ENCODE measurements at places on chromosomes 5 and 9.

- DNase-seq: no peak
These were observed 333.5 kb downstream of the DEPDC1B start for GRCh38 chr5:60366489-60366888.

DNA sequence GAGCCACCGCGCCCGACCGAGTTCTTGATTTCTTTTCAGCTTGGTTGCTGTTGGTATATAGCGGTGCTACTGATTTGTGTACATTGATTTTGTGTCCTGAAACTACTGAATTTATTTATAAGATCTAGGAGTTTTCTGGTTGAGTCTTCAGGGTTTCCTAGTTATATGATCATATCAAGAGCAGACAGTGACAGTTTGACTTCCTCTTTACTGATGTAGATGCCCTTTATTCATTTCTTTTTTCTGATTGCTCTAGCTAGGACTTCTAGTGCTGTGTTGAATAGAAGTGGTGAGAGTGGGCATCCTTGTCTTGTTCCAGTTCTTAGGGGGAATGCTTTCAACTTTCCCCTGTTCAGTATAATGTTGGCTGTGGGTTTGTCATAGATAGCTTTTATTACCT lies 17.4 kb upstream of the LRRC19 start:
- DNase-seq: no peak

DNA sequence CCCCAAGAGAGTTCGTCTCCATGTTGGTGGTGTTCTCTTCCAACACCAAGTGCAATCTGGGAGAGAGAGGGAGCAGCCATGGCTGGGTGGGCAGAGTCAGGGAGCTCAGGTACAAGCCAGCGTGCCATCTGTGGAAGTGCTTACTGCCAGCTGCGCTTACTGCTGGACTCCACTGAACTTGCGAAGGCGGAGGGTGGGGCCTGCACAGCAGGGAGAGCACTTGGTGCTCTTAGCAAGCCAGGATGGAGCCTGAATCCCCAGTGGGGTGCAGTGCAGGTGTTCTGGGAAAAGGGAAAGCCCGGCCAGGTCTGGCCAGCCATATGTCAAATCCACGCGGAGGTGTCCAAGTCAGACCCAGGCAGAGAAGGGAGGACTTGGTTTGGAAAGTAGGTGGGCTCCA lies 142.0 kb downstream of the FANCC start:
- DNase-seq: no peak

- no peak for DNase-seq
These were observed 70.1 kb upstream of the MAN2A1 start for GRCh38 chr5:109619606-109620005.

DNA sequence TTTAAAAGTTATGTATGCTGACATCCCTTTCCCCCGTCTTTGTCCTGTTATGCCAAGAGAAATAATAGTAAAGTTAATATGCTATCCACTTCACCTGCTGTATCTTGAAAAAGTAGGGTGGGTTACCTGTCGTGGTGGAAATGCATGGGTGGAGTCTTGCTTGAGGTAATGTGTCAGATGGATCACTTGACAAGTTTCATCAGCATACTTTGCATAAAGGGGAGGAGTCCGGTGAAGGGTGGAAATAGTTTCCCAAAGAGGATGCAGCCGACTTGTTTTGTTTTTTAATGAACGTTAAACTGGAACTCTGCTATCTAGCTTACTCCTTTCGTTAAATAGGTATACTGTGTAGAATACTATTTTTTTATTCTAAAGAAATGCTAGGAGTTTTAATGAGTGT lies 9.0 kb upstream of the DMRT3 start:
- no peak for DNase-seq

DNA sequence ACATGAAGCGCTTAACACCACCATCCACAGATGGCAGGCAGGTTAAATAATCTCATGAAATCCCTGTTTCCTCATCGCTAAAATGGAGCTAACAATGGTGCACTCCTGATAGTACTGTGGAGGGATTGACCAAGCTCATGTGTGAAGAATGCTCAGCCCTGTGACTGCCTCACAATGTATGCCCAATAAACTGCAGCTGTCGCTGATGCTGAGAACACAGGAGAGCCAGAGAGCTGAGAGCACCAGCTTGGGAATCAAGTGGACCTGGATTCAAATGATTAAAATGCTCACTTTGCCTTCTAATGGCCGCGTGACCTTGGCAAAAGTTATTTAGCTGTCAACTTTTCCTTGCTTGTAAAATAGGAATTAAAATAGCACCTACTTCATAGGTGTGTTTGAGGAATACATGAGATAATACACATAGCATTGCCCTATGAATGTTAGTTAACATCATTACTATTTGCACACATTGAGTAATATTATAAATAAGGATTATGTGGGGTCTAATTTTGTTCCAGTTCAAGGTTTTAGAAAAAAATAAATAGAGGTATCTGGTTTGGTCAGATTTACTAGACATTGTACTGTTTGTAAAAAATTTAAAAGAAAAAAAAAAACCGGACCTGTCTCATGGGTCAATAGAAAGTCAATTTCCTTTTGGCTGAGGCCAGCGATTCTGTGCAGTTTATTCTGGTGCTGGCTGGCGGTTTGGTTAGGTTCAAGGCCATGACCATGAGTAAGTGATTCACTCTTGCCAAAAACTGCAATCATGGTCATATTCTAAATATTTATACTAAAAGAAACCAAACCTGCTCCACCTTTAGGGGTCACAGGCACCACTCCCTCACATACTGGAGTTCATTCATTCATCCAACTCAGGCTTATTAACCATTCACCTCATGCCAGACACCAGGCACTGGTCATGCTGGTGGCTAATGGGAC lies 101.3 kb downstream of the SH3TC2 start:
- DNase-seq: no peak

DNA sequence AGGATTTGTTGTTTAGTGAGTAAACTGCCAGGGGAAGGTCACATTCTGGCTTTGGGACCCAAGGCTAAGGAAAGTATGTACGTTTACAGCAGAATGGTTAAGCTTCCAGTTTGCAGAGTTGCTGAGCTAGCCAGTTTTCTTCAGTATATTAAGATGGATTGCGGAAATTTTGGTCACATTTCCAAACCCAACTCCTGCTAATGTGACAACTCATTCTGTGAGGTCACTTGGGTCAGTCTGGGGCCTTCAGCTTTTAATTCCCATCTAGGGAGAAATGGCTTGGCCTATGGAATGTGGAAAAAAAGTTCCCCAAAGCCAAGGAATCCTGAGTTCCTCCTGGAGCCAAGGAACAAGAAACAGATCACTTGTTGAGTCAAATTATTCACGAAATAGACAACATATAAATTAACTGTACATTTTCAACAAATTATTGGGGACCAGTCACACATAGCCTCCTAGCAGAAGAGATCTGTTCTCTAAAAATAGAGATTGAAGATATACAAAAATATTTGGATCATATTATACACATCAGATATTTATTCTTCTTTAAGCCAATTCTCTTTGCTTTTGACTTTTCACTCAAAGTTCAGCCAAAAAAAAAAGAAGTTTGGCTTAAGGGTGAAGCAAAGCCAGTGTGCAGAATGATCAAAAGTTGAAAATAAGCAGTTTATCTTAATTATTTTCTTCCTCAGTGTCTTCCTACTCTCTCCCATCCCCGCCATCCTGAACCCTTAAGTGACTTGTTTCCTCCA lies 8.8 kb downstream of the KCNV2 start:
- no peak for DNase-seq

- peak; percentile 34 for DNase-seq
These were observed 109.9 kb upstream of the NFIB start for GRCh38 chr9:14423815-14424261.

DNA sequence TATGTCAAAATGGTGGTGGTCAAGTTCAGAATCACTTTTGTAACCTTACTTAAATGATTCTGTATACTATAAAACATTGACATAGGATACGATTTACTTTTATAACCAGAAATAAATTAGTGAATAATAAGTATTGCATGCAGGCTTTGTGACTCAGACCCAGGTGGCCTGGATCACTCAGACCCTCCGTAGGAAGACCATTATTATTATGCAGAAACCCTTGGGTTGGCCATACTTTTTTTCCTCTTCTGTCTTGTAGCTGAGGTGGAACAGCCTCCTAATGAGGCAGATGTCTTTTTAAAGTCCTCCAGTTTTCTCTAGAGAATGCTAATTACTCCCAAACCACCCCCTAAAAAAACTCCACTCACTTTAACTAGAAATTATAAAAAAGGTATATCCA lies 121.9 kb downstream of the LPAR1 start:
- no peak for DNase-seq

DNA sequence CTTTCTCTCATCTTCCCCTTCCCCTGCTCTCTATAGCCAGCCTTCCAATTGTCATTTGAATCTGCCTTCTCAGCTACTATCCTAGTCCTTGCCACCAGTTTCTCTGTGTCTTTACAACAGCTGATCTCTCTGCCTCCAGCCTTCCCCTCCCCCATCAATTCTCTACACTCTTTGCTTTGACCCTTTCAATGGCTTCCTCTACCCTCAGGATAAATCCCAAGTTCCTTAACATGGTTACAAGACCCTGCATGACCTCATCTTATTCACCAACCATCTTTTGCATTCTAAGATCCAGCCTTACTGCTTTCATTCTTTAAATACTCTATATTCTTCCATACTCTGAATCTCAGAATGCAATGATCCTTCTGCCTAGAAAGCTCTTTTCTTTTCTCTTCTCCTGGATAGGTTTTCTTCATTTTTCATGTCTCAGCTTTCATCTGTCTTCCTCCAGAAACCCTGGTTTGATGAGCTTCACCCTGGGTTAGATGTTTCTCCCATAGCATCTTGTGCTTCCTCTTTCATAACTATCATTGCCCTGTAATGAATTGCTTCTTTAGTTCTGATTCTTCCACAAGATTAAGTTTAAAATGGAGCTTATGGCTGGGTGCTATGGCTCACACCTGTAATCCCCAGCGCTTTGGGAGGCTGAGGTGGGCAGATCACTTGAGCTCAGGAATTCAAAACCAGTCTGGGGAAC lies 58.6 kb upstream of the ZSWIM6 start:
- DNase-seq: no peak

DNA sequence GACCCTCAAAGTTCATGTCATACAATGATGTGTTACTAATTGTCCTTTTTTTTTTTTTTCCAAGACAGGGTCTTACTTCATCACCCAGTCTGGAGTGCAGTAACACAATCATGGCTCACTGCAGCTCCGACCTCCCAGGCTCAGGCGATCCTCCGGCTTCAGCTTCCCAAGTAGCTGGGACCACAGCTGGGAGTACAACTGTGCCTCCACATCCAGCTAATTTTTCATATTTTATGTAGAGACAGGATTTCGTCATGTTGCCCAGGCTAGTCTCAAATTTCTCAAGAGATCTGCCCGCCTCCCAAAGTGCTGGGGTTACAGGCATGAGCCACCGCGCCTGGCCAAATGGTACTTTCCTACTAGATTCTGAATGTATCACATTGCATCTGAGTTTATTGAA lies 49.4 kb upstream of the EBF1 start:
- DNase-seq: no peak

DNA sequence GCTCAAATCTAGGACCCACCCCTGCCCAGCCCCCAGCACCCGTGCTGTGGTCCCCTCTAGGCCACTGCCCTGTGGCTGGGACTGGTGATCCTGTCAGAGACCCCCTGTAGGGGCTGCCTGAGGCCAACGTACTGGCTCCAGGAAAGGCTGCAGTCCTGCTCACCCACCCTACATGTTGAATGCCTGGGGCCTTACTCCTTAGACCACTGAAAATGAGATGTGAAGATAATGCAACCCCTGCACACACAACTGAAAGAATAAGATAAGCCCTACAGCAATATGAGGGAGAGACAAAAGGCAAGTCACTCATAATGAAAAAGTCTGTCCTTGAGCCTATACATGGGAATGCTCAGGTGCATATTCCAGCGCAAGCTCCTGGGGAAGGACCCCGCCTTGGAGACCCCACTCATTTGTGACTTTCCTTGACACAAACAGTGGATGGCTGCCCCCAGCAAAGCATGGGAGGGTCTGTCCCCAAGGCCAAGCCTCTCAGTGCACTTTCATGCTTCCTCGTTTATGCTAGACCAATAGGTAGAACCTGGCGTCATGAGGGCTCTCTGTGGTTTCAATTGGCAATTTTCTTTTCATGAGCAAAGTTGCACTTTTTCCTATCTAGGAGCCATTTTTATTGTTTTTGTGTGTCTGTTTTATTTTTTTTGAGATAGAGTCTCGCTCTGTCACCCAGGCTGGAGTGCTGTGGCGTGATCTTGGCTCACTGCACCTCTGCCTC lies 12.5 kb upstream of the WNK2 start:
- DNase-seq: no peak

DNA sequence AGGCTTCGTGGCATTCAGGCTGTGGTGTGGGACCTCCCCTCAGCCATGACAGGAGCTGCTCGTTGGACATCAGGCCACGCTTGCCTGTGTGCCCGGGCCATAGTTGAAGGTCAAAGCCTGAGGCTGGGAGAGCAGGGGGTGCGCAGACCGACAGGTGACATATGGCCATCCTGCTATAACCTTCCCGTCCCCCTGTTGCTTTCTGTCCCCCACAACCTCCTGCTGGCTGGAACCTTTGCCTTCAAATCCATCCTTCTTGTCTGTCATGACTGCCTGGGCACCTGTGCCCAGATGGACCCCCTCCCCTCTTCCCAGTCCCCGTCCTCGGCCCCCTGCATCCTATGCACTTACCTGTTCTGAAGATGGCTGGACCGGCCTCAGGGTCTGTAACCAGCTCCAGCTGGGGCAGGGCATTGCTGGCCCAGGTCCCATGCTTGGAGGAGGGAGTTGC lies 83.2 kb downstream of the WNK2 start:
- no peak for DNase-seq

- no peak for DNase-seq
These were observed 92.2 kb upstream of the TRPM3 start for GRCh38 chr9:71213633-71214032.

- DNase-seq: no peak
These were observed 47.0 kb downstream of the OLFM1 start for GRCh38 chr9:135134268-135135022.

GRCh38 chr5:30413540-30413939 lies 779.9 kb upstream of the CDH6 start:
- DNase-seq: no peak

- DNase-seq: no peak
These were observed 22.1 kb downstream of the LRRC70 start for GRCh38 chr5:62600560-62601252.

DNA sequence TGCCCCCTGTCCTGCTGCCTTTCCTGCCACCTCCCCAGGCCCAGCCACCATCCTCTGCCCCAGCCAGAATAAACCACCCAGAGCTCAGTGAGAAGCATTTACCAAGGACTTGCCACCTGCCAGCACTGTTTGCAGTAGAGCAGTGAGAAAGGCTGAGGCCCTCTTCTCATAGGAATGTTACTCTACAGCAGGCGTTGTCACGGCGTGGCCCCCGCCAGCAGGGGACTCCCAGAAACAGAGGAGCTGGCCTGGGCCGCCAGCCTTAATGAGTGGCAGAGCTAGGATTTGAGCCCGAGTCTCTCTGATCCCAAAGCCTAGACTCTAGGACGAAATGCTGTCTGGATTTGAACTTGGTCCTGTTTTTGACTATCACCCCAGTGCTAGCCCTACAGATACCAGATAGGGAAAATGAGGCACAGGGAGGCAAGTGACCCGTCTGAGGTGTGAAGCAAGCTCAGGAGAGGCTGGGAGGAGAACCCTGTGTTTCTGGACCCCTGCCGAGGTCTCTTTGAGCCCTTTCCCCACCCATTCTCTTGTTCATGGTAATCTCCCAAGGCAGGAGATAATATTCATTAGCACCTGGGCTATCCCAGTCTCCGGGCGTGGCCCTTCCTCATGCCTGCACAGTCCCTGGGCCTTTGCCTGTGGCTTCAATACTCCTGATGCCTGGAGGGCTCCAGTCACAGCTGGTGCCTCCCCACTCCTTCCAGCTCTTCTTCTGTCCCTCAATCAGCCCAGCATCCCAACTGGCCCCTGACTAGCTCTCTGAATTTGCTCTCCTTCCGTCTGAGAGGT lies 30.7 kb downstream of the HRH2 start:
- DNase-seq: no peak

Data from fibroblast of the conjunctiva (primary cell).